ENCODE measurements at places on chromosomes 5 and 9.
A peak's percentile ranks its signal among the peaks of the same experiment; 100 is the strongest.

DNA sequence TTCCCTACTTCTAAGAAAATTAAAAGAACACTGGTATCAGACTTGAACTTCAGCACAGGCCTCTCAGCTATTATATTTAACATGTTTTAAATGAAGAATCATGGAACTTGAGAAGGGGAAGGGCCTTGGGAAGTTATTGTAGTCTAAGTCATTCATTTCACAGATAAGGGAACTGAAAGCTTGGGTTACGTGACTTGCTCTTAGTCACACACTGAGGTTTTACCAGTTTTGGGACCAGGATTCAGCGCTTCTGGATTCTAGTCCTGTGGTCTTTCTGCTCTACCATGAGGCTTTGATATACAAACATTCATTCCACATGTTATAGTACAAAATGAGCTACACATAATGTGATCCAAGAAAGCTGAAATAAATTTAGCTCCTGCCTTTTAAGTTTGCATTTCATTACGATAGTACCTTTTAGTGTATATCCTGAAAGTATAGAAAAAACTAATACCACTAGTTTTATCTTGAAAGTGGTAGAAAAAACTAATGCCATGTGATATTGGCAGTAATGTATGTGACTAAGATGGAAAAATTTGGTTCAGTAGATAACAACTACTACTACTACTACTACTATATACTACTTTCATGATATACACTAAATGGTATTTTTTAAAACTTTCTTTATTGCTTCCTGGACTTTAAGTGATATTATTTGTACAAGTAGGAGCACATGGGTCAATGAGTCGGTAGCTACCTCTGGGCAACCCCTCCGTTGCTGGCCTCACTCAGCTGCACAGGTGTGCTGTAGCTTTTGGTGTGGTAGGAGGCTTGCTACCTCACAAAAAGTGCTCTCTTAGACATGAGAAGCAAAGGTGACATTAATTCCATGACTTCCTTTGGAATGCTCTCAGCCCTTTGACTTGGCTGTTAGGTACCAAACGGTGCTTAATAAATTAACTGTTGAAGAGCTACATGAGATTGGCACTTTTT, 40.7 kb downstream of the F2RL2 start:
- DNase-seq = no peak

DNA sequence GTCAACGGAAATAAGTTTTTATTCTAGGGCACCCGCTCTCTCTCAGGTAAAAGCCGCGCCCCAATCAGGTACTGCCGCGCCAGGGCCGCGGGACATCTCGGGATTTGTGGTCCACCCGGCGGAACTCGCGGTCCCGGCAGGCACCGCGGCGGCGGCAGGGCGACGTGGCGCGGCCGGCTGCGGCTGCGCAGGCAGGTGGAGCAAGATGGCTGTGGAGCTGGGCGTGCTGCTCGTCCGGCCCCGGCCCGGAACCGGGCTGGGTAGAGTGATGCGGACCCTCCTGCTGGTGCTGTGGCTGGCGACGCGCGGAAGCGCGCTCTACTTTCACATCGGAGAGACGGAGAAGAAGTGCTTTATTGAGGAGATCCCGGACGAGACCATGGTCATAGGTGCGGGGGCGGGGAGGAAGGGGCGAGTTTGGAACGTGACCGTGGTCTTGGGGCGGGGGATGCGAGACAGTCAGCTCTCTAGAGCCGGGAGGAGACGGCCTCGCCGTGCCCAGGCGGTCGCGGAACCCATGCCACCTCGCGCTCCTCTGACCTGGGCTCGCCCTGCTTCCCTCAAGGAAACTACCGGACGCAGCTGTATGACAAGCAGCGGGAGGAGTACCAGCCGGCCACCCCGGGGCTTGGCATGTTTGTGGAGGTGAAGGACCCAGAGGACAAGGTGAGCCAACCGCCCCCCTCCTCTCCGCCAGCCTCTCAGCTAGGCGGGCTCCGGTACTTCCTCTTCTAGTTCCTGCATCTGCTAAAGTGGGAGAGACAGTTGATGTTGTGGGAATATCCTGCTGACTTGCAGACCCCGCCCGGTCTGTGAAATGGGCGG, at the start of gene TMED9:
TSS of gene TMED9 (plus strand) at position 194 of the 825 bp plus-strand sequence. CDS start at position 206, 12 bp downstream.
- DNase-seq = peak; percentile 71

GRCh38 chr5:82358457-82358856, 80.3 kb upstream of the RPS23 start:
- DNase-seq = no peak

DNA sequence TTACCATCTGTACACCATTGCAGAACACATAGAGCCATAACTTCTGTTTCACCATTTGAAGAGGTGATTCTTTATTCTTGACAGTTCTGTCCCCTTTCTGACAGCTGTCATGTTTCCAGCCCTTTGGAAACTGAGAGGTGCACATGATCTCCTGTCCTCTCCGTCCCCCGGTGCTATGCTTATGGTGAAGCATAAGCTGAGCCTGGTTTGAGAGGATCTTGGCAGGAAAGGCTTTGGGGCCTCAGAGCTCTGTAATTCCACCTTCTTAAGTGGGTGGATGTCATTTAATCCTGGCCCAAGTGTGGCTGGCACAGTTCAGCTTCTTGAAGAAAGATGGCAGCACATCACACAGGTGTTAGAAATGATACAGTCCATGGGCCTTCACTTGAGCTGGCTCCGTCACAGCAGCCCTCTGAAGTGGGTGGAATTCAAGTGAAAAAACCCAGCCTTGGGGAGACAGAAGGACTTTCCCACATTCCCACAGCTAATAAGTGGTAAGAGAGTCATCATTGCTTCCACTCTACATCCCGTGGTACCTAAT, 30.7 kb upstream of the GRPEL2 start:
- DNase-seq = no peak

DNA sequence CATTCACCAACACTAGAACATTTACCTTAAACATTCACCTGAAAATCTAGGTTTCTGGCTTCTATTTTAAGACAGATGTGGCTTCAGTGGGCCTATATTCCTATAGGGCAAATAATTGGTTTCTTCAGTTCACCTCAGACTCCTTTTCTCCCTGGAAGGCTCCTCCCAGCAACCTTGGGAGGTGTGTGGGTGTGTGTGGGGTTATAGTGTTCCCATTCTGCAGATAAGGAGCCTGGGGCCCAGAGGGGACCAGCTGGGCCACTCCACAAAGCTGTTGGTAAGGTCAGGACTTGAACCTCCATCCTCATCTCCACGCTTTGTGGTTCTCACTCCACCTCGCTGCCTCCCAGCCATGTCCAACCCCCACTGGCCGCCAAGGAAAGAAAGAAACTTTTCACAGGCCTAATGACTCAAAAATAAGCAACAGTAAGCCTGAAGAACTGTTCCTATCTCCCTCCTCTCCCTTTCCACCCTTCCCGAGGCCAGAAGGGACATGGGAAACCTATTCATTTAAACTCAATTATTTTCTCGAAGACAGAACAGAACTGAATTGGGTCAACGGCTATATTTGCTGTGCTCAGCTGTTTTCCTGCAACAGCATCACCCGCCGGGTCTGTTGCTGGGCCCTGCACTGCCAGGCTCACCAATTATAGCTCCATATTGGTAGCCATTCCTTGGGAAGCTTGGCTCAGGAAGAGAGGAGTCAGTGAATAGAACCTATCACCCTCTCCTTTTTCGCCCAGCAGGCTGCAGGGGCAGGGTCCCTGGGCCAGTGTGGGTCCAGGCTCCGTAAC, 78.5 kb downstream of the DAB2IP start:
- no peak for DNase-seq

DNA sequence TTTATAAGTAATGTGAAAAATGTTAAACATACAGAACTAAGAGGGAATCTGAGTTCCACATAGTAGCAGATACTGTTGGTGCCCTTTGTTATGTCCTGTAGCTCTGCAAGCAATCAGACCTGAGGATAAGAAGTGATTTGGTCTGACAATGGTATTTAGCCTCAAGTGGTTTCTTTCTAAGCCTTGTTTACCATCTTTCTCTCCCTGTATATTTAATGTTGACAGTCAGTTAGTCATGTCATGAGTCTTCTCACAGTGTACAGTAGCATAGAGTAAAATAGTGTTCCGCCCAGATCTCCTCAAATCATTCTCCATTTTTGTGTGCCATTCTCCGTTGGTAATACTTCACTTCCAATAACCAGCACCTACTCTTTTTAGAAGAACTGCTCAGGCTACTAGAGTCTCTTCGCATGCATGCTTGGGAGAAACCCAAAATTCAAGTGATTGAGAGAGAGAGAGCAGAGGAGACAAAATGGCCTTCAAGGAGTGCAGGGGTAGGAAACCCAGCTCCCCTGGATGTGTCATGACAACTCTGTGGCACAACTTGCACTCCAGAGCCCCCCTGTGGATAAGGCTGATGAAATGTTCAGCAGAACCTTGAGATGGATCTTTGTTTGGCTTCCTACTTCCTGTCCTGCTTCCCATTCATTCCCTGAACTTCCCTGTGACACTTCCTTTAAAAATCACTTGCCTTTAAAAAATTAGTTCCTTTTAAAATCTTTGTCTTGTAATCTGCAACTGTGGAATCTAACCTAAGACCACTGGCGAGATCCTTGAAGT, 129.2 kb upstream of the FST start:
- no peak for DNase-seq

DNA sequence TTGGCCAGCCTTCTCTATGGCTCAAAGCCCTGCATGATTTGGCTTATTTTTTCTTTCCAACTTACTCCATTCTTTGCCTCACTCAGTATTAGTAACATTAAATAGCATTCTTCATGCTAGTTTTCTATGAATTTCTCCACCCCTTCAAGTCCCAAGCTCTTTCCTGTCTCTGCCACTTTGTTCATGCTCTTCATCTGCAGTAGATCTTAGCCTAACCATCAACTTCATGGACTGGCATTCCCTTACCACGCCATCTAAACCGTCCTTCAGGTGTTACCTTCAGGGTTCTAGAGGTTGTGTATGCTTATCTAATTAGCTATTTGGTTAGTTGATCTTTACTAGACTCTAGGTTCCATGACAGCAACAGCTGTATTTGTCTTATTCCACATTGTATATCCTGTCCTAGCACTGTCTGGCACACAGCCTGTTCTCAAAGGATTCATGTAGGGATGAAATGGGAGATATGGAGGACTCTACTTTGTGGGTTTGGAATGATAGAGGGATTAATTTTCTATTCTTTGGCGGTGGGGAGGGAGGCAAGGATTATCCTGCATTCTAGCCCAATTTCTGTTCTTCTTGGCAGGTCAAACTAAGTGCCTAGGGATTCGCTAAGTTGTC, 26.4 kb downstream of the TMEM167A start:
- no peak for DNase-seq

DNA sequence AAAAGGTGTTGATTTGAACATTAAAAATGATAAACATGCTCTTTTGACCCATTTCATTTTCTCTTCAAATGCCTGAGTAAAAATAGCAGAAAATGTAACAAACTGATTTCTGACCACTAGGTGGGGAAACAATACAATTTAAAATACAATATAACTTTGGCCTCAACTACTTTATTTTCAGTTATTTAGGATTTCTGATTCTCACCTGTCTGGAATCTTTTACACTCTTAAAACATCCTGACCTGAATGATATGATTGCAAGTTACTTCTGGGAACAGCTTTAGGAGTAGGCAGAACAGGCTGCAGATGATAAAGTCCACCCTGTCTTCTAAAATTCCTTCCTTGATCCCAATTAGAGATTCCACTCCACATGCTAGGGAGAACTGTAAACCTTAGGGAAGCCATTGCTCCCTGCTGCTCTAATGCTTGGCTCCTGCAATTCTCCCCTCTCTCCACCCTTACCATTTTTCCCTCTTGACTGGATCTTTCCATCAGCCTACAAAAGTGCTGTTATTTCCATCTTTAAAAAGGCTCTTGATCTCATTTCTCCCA, 70.3 kb downstream of the FYB1 start:
- peak; percentile 25 for DNase-seq

DNA sequence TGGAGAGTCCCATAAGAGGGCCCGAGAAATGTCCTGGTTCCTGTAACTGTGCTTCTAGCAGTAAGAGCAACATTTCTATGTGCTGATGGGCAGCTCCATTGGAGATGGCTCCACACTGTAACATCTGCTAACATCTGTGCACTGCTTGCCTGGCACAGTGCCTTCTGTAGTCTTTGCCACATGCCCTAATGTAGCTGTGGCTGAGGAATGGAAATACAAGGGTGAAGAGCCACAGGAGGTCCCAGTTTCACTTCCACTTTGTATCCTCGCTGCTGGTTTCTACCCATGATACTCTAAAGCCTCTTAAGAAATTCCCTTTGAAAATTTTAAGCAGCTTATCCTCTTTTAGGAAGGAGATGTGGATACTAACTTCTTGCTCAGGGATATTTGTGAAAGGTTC, 97.4 kb downstream of the HOMER1 start:
- peak; percentile 17 for DNase-seq

DNA sequence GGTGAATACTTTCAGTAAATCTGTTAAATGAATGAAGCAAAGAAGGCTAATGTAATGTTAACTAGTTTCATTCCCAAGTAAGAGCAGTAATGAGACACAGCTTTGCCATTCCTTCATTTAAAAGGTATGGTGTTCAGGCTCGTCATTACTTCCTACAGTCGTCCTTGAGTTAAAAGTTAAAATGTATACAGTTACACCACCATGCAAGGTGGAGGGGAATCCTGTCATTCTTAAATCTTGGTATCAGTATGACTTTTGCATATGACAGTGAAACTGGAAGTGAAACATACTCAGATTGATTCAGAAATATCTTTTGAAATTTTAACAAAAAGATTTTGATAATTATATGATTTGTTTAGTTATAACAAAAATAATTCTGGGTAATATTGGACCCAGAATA, 25.9 kb downstream of the MTRR start:
- DNase-seq = no peak

GRCh38 chr5:41465493-41466171, 44.8 kb downstream of the PLCXD3 start:
- DNase-seq = no peak

DNA sequence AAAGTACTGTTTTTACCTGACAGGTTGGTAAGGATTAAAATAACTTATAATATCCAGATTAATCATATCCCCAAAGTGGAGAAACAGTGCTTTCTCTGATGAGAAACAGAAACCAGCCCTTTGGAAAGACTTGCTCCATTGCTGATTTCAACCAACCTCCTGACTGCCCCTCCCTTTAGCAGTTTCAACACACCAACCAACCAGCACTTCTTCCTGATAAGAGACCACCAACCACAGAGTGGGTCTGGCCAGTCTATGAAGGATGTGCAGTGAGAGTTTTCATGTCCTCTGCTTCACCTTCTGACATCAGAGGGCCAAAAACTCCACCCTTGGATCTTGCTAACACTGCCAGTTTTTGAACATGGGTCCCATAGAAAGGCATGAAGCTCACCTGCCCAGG, 28.1 kb downstream of the RIGI start:
- no peak for DNase-seq
